ENCODE measurements at places on chromosomes 5 and 9. TPM values are rescaled to one million over a fixed set of nuclear protein-coding genes. Genes with fewer than 3 reads are reported as not detected.

The PAEP gene
- total RNA-seq = not detected

The VDAC1 gene
- total RNA-seq = 201 TPM

The C9 gene
- 0.24 TPM for total RNA-seq

The EDIL3 gene
- 120 TPM for total RNA-seq

The ELAVL2 gene
- total RNA-seq = under 0.01 TPM

The SIL1 gene
- 40.7 TPM for total RNA-seq

The PCDHGB7 gene
- 20.2 TPM for total RNA-seq

The CCNI2 gene
- total RNA-seq = not detected

The IFNA21 gene
- total RNA-seq = not detected

The CAVIN4 gene
- 1.1 TPM for total RNA-seq

The CDX1 gene
- not detected for total RNA-seq

The CRB2 gene
- total RNA-seq = under 0.01 TPM

The UNC13B gene
- total RNA-seq = 29.1 TPM

The BARHL1 gene
- not detected for total RNA-seq

The WNK2 gene
- total RNA-seq = not detected

The MEIKIN gene
- not detected for total RNA-seq

The MAP3K1 gene
- 6.6 TPM for total RNA-seq

The FBXW5 gene
- total RNA-seq = 152 TPM

The WDR38 gene
- not detected for total RNA-seq

The CCDC69 gene
- total RNA-seq = 4.4 TPM

The ERCC6L2 gene
- 86.6 TPM for total RNA-seq

The CD180 gene
- not detected for total RNA-seq

The ECPAS gene
- 90.5 TPM for total RNA-seq

The SERF1B gene
- 12.4 TPM for total RNA-seq

The LSM11 gene
- 3.1 TPM for total RNA-seq

The SKP1 gene
- 147 TPM for total RNA-seq

The NOXA1 gene
- 0.49 TPM for total RNA-seq

The SLC22A4 gene
- 13.5 TPM for total RNA-seq

The FCN2 gene
- not detected for total RNA-seq

The RNF183 gene
- not detected for total RNA-seq

The GDNF gene
- 9.5 TPM for total RNA-seq

The PCDHB16 gene
- 0.81 TPM for total RNA-seq

The ROPN1L gene
- total RNA-seq = 0.32 TPM

The PCDHA2 gene
- 0.16 TPM for total RNA-seq

The F2RL2 gene
- 15.9 TPM for total RNA-seq

The ARID3C gene
- 0.32 TPM for total RNA-seq

The DEPDC1B gene
- total RNA-seq = 1.3 TPM

The TAS2R1 gene
- total RNA-seq = not detected

The SLC6A18 gene
- not detected for total RNA-seq

The EPB41L4A gene
- 1.9 TPM for total RNA-seq

The ARL14EPL gene
- total RNA-seq = 0.32 TPM

The FRMPD1 gene
- total RNA-seq = not detected

The GLRX gene
- total RNA-seq = 22.6 TPM

The PRDM9 gene
- not detected for total RNA-seq

The ZNF658 gene
- 5.8 TPM for total RNA-seq

The CDKN2B gene
- 22.1 TPM for total RNA-seq

The NXNL2 gene
- 2.1 TPM for total RNA-seq

The CCDC183 gene
- total RNA-seq = 0.73 TPM
